ENCODE measurements at places on chromosomes 7 and 10.

DNA sequence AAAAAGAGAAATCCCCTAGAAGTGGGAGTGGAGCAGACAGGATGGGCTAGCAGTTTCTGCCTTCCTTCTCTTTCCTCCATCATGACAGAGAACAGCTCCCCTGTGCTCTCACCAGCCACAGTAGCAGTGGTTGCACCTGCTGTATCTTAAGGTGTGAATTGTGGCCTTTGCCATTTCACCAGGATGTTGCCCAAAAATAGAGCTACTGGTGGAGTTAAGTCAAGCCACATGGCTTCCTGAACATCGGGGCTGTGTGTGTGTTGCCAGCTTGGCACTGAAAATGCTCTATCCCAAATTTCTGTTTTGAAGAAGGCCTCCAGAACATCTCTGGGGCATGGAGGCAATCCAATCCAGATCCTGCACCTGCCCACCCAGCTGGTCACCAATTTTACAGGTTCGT, 348.7 kb downstream of the EXOC4 start:
- DNase-seq, result no peak

DNA sequence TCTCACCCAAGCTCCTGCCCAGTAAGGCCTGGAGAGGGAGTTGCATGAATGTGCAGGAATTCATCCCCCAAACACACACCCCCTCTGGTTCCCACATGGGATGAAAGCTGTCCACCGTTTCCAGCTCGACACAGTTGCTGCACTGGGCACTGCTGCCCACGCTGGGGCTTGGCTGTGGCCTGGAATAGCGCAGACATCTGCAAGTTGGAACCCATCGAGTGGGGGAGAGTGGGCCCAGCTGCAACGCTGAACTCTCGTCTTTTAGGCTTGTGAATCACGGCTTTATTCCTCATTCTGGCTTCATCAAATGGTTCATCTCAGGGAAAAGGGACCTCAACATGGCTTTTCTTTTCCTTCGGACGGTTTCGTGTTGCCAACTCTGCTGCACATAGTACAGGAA, 264.7 kb downstream of the DNAJB6 start:
- no peak for DNase-seq

DNA sequence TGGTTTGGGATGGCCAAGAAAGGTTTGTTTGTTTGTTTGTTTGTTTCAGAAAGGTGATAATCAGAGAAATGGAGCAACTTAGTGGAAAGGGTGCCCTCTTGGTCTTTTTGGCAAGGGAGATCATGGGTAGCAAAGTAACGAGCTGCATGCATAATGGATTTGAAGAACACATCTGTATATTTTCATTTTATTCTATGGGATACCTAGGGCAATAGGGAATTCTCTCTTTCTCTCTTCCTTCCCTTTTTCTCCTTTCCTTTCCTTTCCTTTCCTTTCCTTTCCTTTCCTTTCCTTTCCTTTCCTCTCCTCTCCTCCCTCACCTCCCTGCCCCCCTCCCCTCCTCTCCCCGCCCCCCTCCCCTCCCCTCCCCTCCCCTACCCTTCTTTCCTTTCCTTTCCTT, 492.1 kb downstream of the NEBL start:
- DNase-seq, result no peak

DNA sequence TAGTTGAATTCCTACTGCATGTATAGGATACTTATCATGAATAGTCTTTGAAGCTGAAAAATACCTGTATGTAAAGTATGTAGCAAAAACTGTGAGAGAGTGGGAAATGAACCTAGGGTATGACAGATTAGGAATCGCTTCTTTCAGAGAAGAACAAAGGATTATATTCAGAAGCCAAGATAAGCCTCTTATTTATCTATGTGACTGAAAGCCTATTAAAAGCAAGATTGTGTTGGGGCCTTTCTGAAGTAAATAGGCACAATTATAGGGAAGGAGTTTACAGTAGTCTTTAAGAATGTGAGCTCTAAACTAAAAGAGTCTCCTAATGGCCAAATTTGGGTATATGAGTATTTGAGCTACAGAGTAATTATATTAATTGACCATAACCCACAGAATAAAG, 102.1 kb downstream of the MTERF1 start:
- no peak for DNase-seq

- DNase-seq, result no peak
Measured at GRCh38 chr10:49465736-49466135, 69.8 kb upstream of the DRGX start.

DNA sequence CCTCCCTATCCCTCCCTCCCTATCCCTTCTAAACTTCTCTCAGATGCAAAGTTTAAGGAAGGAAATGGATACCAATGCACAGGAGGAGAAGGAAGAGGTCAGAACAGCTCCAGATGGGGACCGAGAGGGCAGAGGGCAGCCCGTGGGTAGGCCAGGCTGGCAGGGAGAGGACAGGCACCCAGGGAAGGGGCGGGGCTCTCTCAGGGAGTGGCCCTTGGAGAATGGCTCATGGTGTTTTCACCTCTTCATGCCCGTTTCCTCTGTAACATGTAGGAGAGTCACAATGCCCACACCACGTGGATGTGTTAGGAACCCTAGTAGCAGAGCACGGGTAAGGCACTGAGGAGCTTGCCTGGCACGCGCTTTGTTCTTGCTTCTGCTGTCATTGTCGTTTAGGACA, 264.5 kb downstream of the CELF2 start:
- no peak for DNase-seq

- no peak for DNase-seq
Measured at GRCh38 chr10:125567529-125567928, 115.4 kb downstream of the TEX36 start.

GRCh38 chr10:75782463-75783248, 351.2 kb downstream of the LRMDA start:
- no peak for DNase-seq

- no peak for DNase-seq
Measured at GRCh38 chr7:20532890-20533289, 82.6 kb upstream of the ABCB5 start.

DNA sequence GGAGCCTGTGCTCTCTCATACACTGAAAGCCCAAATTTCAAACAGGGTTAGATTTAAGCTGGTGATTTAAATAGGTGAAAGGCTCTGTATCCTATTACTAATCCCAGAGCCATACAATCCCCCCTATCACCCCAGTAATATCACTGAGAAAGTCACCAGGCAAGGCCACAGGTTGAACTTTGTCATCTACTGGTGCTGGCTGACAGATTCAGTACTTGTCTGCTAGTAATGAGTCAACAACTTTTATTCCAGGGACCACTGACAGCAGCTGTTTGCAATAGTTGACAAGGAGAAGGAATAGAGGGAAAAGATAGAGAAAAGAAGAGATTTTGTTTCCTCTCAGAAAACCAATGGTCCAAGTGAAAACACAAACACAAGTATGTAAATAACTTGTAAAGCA, 10.4 kb downstream of the ASB15 start:
- DNase-seq, result no peak

- DNase-seq, result no peak
Measured at GRCh38 chr10:43699516-43699915, 50.8 kb upstream of the ZNF32 start.
